Myocyte (in vitro differentiated cells): ENCODE measurements at places on chromosomes 11 and 22.

DNA sequence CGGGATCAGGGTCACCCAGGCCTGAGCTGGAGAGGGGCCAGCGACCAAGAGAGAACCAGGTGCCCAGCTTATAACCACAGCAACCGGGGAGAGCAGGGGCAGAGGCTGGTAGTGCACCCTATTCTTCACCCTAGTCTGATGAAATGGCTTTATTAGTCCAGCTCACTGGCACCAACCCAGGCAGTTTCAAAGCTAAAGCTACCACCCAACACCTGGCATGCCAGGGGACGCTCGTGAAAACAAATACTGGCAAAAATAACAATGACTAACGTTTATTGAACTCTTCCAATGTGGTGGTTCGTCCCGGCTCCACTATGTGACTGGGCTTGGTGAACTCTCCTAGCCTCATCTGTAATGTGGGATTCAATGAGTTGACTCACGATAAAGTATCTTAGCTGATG lies 30.6 kb downstream of the SCGB1A1 start:
- DNase-seq = peak; percentile 38

- no peak for DNase-seq
These were observed 28.5 kb downstream of the BTBD10 start for GRCh38 chr11:13434247-13435205.

GRCh38 chr11:68946416-68947090 lies 34.2 kb downstream of the MRGPRD start:
- peak; percentile 65 for DNase-seq

DNA sequence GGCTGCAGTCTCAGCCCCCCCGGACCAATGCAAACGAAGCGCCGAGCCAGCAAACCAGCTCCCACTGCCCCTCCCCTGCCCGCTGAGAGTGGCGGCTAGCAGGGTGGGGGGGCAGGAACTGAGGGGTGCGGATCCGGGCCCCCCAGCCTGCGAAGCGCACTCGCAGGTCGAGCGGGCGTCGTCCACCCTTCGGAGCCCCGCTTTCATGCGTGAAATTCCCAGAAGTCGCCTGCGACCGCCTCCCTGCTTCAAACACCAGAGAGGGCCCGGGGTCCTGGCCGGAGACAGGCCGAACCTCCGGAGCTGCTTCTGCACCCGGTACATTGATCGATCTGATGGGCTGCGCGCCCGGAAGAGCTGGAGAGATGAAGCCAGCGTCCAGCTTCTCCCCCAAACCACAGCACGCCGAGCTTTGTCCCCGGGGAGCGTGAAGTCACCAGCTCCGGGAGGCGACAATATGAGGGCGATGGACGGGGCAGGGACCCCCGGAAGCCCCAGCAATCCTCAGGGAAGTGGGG lies 646 bp upstream of the PATZ1 start:
- peak; percentile 50 for DNase-seq

- DNase-seq = no peak
These were observed 50.9 kb upstream of the NFRKB start for GRCh38 chr11:129946256-129946655.

GRCh38 chr22:21632237-21632895 lies at the start of gene CCDC116:
Gene CCDC116 (plus strand): TSS chr22:21632760. CDS start chr22:21633182, 422 bp downstream.
- no peak for DNase-seq

DNA sequence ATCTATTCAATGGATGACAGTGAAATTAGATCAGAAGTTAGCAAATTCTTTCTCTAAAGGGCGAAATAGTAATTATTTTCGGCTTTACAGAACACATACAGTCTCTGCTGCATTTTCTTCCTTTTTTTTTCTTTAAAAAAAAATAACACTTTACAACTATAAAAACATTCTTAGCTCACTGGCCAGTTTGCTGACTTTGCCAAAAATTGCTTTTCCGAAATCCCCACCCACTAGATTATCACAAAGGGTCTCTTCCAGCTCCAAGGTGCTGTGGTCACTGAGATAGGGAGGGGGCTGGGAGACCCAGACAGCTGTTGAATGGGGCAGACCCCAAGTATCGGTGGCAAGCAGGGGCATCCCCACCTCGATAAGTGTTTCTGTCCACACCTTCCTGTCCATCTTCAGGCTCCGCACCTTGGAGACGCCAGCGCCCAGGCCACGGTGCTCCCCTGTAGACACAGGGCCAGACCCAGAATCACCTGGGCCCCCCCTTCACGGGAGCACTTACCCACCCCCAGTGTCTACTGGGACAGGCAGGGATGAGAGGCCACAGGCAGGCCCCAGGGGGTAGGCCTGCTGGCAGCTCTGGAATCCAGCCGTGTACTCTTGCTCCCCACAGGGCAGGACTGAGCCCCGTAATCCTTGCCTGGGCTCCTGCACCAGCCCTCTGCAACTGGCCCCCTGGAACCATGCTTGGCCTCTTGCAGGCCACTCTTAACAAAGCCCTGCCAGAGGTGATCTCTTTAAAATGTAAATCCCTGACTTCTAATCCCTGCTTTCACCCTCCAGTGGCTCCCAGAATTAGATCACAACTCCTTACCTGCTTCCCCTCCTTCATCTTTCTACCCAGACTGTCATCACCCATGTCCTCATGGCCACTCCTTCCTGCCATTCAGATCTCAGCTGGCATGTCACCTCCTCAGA lies 31.5 kb upstream of the PDE2A start:
- DNase-seq = no peak

DNA sequence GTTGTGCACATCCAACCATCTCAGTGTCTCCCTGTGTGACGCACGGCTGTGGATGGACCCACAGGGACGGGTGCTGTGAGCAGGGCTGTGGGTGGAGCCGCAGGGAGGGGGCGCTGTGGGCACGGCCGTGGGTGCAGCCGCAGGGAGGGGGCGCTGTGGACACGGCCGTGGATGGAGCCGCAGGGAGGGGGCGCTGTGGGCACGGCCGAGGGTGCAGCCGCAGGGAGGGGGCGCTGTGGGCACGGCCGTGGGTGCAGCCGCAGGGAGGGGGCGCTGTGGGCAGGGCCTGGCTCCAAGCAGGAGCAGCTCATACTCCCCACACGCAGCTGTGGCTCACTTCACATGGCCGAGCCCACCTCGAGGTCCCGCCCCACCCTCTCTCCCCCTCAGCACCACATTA lies 6.0 kb upstream of the MAPK11 start:
- DNase-seq = peak; percentile 64

GRCh38 chr11:129620237-129621104 lies 195.2 kb upstream of the TMEM45B start:
- DNase-seq = no peak

DNA sequence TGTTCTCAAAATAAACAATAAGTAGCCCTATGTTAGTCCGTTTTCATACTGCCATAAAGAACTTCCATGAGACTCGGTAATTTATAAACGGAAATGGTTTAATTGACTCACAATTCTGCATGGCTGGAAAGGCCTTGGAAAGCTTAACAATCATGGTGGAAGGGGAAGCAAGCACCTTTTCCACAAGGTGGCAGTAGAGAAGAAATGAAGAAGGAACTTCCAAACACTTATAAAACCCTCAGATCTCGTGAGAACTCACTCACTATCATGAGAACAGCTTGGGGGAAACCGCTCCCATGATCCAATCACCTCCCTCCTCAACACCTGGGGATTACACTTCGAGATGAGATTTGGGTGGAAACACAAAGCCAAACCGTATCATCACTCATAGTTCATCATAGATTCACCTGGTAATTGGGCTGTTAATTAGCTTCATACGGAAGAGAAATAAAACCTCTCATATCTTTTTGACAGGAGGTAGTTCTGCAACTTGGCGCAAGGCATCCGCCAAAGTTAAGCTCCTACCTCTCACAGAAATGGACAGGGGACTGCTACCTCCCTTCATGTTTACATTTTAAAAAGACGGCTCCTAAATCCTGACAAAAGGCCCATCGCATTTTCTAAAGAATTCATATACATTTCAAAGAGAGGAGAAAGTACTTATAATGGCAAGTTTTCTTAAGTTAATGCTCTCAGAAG lies 49.0 kb downstream of the MUC15 start:
- DNase-seq = peak; percentile 5

DNA sequence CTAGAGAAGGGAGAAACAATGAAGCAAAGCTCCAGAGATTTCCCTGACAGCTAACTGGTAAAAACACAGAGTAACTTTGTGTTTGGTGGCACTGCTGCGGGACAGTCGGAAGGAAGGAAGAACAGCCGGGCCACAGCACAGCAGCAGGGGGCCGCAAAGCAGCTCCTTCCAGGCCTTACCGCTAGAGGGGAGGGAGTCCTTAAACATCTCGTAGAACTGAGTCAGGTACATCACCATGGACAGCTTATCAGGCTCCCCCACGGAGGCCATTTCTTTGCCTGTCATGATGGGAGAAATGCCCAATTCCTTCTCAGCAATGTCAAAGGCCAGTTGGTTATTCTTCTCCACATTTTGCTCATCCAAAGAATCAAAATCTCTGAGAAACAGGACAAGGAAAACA lies 114.6 kb upstream of the BID start:
- DNase-seq = no peak

DNA sequence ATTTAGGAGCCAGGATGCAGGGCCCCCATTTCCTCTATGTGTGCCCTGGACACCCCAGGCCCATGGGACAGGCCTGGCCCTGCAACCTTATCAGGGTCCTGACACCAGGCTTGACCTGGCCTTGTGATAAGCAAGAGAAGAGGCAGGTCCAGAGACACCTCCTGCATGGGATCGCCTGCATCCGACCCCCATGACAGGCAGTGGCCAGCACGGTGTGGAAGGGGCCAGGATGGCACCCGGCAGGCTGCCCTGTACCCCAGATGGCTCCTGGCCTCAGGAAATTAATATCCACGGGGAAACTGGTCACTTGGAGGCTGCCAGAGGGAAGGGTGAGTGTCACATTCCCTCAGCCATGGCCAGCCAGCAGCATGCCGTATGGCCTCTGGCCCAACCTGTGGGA lies 6.8 kb downstream of the KRTAP5-9 start:
- DNase-seq = no peak

GRCh38 chr11:3710485-3711259 lies 39.5 kb upstream of the CHRNA10 start:
- DNase-seq = no peak

DNA sequence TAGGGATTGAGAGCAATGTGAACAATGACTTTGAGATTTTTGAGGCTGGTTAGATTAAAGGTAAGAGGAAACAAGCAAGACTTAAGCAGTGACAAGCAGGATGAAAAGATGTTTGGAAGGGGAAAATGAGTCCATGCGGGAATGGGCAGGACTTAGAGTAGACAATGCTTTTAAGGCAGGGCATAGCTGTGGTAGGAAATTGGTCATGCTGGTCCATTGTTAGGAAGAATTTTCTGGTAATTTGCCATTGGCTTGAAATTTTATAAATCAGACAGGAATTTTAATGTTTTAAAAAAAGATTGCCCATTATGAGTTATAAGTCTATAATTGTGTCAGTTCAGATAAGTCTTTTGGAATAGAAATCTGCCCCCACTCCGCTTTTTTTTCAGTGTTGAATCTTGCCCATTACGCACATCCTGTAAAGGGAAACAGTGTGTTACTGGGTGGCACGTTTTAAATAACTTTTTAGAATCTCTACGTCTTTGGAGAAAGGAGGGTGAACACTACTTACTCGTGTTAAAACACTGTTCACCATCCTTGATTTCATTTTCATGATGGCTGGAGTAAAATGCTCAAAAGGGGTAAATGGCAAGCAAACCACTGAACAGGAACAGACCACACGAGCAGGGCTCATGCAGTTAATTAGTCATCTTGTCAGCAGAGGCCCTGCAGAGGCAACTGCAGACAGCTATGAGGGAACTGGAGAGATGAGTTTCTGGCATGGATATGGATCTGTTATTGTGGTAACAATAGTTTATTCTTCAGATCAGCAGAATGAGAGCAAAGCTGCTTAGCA lies 25.0 kb downstream of the SWAP70 start:
- peak; percentile 63 for DNase-seq

- no peak for DNase-seq
These were observed 27.0 kb downstream of the MS4A6A start for GRCh38 chr11:60155931-60156330.

GRCh38 chr11:94910779-94911178 lies 62.6 kb downstream of the CWC15 start:
- peak; percentile 52 for DNase-seq

GRCh38 chr22:38202437-38203089 lies 769 bp downstream of the MAFF start:
- DNase-seq = peak; percentile 63

GRCh38 chr11:91837411-91838330 lies 386.9 kb upstream of the FAT3 start:
- DNase-seq = peak; percentile 9
